ENCODE measurements at places on chromosomes 6 and 20.
A peak's percentile ranks its signal among the peaks of the same experiment; 100 is the strongest.

- peak; percentile 6 for DNase-seq
Measured at GRCh38 chr20:8305449-8305978, 173.4 kb downstream of the PLCB1 start.

- no peak for DNase-seq
Measured at GRCh38 chr20:1326031-1326930, 2.7 kb downstream of the SDCBP2 start.

GRCh38 chr20:61951695-61952533 is 113.8 kb downstream of the TAF4 start:
- DNase-seq, result no peak

DNA sequence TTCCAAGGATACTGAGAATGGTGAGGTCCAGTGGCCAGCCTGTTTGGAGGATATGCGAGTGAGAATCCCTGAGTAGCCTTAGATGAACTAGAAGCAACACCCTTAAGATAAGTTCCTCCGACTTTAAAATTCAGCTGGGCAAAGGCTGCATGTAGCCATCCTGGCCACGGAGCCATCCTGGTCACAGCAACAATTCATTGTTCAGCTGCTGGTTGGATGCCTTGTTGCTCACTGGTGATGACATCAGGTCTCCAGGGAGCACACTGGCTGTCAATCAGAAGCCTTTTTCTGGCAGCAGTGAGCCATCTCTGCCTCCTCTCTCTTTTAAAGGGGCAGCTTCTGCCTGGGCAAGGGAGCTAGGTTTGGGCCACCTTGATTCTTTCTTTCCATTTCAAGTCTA is 22.4 kb upstream of the RIMS4 start:
- peak; percentile 24 for DNase-seq

DNA sequence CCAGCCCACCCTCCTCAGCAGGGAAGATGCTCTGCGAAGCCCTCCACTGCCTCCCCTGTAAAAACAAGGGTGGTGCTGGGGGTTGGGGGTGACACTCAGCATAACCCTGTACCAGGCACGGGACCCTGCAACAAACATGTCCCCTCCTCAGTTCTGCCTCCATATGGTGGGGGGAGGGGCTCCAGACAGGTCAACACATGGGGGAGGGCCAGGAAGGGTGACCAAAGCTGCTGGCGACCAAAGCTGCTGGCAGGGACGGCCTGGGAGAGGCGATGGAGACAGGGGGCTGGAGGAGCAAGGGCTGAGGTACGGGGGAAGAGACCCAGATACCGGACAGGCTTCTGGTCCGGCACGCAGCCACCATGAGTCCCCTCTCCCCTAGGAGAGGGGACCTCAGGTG is 123.2 kb downstream of the TAF4 start:
- no peak for DNase-seq

DNA sequence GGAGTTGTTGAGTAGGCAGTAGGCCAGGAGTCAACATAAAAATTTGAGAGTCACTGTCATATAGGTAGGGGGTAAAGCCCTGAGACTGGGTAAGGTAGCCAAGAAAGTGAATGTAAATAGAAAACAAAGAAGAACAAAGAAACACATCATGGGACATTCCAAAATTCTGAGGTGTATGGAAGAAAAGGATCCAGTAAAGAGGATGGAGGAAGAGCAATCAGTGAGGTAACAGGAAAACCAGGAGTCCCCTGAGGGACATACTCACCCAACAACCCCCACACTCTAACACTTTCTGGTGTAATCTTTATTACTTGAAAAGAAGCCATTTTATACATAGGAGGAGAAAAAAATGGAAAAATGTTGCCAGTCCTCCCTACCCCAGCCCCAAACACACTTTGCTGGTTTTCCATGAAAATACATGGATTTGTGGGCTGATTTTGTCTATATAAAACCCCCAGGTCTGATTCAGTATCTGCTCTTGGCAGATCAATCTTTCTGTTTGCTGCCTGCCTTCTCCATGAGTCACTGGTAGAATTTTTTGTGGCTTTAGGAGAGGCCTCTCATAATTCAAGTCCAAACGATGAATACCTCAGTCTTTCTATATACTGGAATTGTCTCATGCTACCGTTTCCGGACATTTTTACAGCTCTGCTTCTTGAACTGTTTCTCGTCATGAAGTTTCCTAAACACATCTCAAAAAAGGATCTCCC is 271.4 kb upstream of the MAN1A1 start:
- peak; percentile 60 for DNase-seq

- DNase-seq, result peak; percentile 90
Measured at GRCh38 chr6:17932330-17932852, 55.0 kb downstream of the KIF13A start.

GRCh38 chr20:8153281-8153908 is 21.3 kb downstream of the PLCB1 start:
- DNase-seq, result no peak

GRCh38 chr6:139711804-139712585 is 337.5 kb upstream of the CITED2 start:
- no peak for DNase-seq

GRCh38 chr20:10171864-10172751 is 46.5 kb upstream of the SNAP25 start:
- no peak for DNase-seq

- DNase-seq, result no peak
Measured at GRCh38 chr6:119348748-119349360, 707 bp downstream of the MAN1A1 start.

DNA sequence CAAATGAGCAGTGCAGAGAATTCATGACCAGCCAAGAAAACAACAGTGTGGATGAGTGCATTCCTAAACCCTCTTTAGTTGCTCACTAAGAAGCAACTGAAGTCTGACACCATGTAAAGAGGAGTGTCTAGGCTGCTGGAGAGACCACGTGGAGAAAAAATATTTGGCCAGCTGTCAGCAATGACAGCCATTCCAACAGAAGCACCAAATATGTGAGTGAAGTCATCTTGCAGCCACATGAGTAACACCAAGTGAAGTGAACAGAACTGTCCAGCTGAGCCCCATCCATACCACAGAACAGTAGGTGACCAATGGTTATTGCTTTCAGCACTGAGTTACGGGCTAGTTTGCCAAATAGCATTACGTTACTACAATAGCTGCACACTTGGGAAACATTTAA is 89.4 kb downstream of the TBXT start:
- peak; percentile 65 for DNase-seq

DNA sequence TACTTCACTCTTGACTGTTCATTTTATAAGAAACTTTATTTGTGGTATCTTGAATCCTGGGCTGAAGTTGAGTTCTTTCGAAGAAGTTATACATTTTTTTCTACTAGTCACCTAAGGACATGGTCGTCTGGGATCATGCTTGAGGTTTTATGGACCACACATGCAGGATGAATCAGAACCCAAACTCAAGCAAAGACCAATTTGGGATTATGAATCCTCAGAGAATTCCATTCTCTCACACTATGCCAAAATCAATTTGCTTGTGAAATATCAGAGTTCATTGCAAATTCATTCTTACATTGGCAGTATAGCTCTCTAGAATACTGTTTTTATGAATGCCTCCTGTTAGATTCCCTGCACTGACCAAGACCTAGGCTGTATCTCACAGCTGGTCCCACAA is 114.3 kb upstream of the HDAC2 start:
- no peak for DNase-seq
